Omental fat pad (tissue), 4 donors: ENCODE measurements at places on chromosomes 3 and 15.

- DNase-seq: no peak
Measured at GRCh38 chr3:10366651-10367101, 45.8 kb upstream of the SEC13 start.

DNA sequence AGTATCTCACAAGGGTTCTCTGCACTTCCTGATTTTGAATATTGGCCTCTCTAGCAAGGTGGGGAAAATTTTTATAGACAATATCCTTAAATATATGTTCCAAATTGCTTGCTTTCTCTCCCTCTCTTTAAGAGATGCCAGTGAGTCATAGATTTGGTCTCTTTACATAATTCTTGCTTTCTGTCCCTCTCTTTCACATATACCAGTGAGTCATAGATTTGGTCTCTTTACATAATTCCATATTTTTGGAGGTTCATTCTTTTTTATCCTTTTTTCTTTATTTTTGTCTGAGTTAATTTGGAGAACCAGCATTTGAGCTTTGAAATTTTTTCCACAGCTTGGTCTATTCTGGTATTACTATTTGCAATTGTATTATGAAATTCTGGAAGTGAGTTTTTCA is 77.7 kb upstream of the NUDT16 start:
- DNase-seq: no peak

DNA sequence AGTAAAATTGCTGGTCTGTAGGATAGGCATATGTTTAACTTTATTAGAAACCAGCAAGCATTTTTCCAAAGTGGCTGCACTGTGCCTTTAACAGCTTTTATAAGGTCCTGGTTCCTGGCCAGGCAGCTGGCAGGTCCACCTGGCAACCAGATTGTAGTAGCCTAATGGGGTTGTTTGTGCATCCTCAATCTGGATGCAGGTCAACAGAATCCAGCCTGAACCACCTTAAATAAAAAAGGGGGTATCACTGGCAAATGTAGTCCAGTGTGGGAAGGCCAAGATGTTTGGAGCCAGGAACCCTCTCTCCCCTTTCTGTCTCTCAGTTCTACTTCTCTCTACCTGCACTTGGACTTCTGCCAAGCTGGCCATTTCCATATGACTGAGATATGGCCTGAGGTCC is 200.3 kb downstream of the ZNF621 start:
- DNase-seq: no peak

DNA sequence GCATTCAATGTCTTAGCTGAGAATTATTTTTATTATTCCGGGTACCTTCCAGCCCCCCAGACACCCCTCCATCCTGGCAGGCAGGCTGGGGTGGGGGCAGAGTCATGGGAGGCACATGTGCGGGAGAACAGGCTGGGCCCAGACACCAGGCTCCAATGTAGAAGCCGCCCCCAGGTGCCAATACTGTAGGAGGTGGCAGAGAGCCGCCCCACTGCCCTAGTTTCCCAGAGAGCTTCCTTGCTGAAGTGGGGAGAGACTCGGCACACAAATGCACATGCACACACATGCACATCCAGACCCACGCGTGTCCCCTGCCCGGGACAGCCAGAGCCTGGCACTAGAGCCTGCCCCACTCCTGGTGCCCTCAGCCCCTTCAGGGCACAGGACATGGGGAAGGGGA is 98.4 kb upstream of the LINGO1 start:
- DNase-seq: no peak

- DNase-seq: no peak
Measured at GRCh38 chr3:67894510-67894909, 240.1 kb upstream of the SUCLG2 start.
